ENCODE measurements at places on chromosomes 5 and 9.

DNA sequence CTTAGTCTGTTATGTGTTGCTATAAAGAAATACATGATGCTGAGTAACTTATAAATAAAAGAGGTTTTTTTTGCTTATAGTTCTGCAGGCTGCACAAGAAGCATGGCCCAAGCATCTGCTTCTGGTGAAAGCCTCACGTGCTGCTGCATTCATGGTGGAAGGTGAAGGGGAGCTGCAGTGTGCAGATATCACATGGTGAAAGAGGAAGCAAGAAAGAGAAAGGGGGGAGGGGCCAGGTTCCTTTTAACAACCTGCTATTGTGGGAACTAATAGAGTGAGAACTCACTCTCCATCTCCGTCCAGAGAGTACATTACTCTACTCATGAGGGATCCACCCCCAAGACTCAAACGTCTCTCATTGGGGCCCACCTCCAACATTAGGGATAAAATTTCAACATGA is 12.5 kb upstream of the PARP8 start:
- DNase-seq: no peak

GRCh38 chr5:178340637-178341036 is 108.0 kb upstream of the PHYKPL start:
- DNase-seq: no peak

DNA sequence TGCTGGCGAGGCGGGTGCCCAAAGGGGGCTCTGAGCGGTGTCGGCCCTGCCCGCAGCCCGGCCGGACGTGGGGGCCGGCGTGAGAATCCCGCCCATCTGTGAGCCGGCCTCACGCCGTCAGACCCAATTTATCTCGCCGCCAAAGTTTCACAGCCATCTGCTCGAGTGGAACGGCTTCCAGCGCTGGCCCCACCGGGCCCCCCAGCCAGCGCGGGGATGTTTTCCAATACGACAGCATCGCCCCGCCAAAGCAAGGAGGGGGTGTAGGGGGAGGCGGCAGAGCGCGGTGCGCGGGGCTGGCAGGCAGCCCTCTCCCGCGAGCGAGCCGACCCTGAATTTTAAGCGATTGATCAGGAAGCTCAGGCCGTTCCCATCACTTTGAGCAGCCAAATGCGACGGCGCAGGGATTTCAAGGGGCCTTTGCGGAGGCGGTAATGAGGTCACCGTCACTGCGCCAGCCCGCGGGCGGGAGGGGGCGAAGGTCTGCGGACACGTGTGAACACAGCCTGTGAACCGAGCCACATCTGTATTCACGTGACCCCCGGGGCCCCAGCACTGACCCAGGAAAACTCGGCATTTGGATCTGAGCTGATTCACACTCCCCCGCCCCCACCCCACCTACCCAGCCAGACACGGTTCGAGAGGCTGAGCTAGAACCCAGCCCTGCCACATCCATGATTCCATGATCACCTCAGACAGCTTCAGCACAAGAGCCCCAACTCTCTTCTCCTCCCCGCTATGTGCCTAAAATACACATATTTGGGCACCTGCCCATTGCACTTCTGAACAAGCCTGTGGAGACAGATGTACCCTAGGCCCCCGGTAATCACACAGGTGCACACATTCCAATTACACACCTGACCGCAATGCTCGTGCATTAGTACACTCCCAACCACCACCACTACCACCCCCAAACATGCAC is 47.8 kb upstream of the PSD2 start:
- peak; percentile 58 for DNase-seq

GRCh38 chr5:124148574-124148973 is 597.9 kb downstream of the ZNF608 start:
- DNase-seq: no peak

GRCh38 chr5:31890046-31890445 is 251.1 kb downstream of the PDZD2 start:
- no peak for DNase-seq
